ENCODE measurements at places on chromosomes 11 and 22.

DNA sequence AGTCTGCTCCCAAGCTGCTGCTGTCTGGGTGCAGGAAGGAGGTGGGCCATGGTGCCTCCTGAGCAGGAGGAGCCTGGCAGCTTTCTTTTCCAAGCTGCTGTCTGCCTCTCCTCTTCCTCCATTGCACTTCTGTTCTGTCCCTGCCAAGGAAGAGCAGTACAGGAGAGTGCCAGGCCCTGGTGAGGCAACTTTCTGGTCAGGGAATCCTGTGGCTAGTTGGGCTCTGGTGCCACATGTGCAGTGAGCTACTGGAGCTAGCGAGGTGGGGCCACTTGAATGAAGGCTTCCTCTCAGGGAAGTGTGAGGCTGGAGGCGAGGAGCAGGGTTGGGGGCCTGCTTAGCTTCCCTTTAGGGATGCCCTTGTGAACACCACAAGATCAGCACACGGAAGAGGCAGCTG is 90.0 kb downstream of the TSPAN18 start:
- DNase-seq: no peak

GRCh38 chr11:94590352-94591041 is 23.3 kb downstream of the PIWIL4 start:
- DNase-seq: no peak

- no peak for DNase-seq
Observed at GRCh38 chr11:10796191-10796590, 12.5 kb downstream of the EIF4G2 start.

- DNase-seq: no peak
Observed at GRCh38 chr11:117428856-117429229, 101.2 kb downstream of the CEP164 start.

GRCh38 chr22:42425989-42426355 is 6.2 kb downstream of the NFAM1 start:
- no peak for DNase-seq

DNA sequence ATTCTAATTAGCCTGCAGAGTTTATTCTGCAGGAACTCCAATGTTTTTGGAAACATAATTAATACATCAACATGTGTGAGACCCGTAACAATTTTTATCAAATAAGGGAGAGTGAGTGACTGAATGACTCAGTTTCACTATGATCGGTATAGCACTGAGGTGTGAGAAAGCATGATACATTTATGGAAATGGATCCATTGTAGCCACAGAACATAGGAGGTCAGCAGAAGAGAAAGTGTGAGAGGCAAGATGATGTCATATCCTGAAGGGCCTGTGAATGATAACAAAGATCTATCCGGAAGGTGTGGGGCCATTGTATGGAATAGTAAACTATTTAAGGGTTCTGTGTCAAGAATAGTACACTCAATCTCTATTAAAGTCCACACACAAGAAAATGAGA is 1406.1 kb upstream of the TENM4 start:
- DNase-seq: no peak

DNA sequence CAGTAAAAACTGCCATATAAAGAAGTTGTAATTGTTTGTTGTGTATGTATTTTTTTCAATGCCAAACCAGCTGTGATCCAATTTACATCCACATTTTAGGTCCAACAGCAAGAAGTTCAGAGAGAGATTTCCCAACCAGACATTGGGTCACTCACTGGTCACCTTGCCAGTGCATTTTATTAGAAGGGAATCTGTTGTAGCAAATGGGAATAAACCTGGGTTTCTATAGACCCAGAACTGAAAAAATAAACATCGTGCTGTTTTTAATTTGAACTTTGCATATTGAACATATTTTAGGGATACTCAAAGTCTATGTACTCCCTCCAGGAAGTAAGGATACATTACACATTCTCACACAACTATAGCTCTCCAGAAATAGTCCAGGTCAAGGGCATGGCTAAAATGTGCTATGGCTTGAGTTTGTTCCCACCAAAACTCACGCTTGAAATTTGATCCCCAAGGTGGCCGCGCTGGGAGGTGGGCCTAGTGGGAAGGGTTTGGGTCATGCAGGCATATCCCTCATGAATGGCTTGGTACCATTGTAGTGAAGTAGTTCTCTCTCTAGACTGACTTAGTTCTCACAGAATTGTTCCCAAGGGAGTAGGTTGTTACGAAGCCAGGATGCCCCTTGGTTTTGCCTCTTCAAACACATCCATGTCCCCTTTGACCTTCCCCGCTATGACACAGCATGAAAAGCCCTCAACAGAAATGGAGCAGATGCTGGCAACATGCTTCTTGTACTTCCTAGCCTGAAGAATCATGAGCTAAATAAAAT is 90.9 kb downstream of the RRAS2 start:
- no peak for DNase-seq

DNA sequence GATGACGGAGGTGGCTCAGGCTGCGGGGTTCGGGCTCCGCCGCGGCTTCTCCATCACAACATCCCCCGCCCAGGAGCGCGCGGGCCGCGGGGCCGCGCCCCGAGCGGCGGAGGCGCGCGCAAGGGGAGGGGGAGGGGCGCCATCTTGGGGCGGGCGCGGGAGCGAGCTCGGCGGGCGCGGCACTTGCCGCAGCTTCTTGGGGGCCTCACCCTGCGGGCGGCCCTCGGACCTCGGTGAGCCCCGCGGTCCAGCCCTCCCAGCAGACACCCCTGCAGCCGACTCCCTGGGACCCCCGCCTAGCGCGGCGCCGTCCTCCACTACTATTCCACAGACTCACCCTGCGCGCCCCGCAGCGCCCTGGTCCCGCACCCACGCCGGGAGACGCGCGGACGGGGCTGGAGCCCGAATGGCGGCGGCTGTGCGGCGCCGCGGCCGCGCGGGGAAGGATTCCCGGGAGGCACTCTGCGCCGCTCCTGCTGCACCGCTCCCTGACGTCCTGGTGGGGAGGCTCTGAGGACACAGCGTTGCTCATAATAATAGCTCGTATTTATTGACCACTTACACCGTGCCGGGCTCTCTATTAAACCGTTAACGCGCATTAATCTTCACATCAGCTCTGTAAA is at the start of gene APBB1:
TSS of gene APBB1 (minus strand) at position 86 of the 623 bp plus-strand sequence. CDS start 7,747 bp downstream, outside the sequence.
- DNase-seq: no peak

DNA sequence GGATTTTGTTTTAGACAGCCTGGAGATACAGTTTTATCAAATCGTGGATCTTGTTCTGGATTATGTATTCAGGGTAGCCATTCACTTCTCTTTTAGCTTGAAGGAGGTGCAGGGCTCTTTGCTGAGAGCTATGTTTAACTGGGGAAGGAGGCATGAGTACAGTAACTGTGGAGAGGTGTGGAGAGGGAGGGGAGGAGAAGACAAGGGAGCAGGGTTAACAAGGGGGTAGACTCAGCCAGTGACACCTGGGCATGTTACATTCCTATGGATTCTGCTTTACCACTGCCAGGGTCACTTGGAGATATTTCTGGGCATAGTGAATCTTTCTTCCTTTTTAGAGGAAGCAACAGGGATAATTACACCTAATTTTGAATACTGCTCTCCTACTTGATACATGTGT is 536.0 kb downstream of the TMEM135 start:
- no peak for DNase-seq

GRCh38 chr11:68382358-68382998 is 70.1 kb downstream of the LRP5 start:
- no peak for DNase-seq

- DNase-seq: no peak
Observed at GRCh38 chr11:66691311-66691980, 13.8 kb upstream of the RBM4B start.

- no peak for DNase-seq
Observed at GRCh38 chr11:28833670-28834069, 725.5 kb downstream of the METTL15 start.

DNA sequence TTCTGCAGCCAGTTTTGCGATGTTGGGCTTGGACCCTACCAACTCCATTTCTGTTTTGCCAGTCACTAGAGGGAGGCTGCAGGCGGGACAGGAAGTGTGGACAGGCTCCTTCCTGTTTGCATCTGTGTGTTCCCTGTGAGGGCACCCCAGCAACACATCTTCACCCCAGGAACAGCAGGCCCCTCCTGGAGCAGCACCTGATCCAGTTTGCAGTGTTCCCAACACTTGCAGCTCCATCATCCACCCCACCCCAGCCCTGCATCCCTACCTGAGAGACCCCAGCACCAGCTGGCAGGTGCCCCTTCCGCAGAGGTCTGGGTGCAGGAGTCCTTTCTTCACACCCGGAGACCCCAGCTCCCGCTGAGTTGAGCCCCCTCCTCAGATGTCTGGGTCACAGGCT is 7.4 kb upstream of the VSIG10L2 start:
- no peak for DNase-seq

DNA sequence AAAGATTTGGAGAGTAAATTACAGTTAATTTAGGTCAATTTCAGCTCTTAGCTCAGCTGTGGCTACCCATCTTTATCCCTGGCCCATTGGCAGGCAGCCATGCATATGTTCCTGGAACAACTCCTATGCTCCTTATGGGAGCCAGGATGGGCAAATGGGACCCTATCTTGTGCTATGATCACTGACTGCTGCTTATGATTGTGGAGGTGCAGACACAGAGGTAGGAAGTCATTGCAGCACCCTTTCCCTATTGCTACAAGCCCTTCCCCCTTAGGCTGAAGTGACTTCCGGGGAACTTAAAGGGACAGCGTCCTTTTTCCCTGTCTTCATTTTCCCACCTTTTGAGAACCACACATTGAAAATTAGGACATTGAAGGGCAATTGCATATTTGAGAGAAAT is 112.7 kb downstream of the FCHSD2 start:
- no peak for DNase-seq

GRCh38 chr11:64165481-64165841 is 452 bp downstream of the MACROD1 start:
- DNase-seq: no peak

DNA sequence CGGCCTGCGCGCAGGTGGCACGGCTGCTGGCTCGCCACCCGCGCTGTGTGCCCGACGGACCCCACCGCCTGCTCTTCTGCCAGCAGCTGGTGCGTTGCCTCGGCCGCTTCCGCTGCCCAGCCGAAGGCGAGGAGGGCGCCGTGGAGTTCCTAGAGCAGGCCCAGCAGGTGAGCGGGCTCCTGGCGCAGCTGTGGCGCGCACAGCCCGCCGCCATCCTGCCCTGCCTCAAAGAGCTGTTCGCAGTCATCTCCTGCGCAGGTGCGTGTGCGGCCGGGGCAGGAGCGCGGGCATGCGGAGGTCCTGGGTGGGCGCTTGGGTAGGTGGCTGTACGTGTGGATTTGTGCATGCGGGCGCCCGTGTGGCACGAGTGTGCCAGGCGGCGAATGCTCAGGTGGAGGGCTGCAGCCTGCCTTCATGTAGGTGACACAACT is 8.0 kb downstream of the USP35 start:
- DNase-seq: no peak

- DNase-seq: no peak
Observed at GRCh38 chr11:3215346-3216026, 3.1 kb downstream of the MRGPRG start.

Measured in cortex of kidney (tissue), 1 donor.